Vagina (tissue), 2 donors: ENCODE measurements at places on chromosomes 5 and 9.

- no peaks in the 10 kb centered on the region for H3K4me1 ChIP-seq
- no peaks in the 10 kb centered on the region for H3K36me3 ChIP-seq
- H3K4me3 ChIP-seq = no peak overlapping the region
- H3K27me3 ChIP-seq = no peaks in the 10 kb centered on the region
- no peak for DNase-seq
Measured at GRCh38 chr5:180718810-180719453, 20.9 kb downstream of the OR2Y1 start.

GRCh38 chr5:10671041-10672008, 89.7 kb downstream of the DAP start:
- H3K4me3 ChIP-seq = no peak overlapping the region
- no peak for DNase-seq
- H3K36me3 ChIP-seq = no peaks in the 10 kb centered on the region

- no peaks in the 10 kb centered on the region for H3K4me1 ChIP-seq
- H3K36me3 ChIP-seq = no peaks in the 10 kb centered on the region
- no peak overlapping the region for H3K27ac ChIP-seq
- DNase-seq = no peak
- H3K4me3 ChIP-seq = no peak overlapping the region
- H3K27me3 ChIP-seq = no peaks in the 10 kb centered on the region
Measured at GRCh38 chr9:107878462-107878861, 388.9 kb upstream of the KLF4 start.

DNA sequence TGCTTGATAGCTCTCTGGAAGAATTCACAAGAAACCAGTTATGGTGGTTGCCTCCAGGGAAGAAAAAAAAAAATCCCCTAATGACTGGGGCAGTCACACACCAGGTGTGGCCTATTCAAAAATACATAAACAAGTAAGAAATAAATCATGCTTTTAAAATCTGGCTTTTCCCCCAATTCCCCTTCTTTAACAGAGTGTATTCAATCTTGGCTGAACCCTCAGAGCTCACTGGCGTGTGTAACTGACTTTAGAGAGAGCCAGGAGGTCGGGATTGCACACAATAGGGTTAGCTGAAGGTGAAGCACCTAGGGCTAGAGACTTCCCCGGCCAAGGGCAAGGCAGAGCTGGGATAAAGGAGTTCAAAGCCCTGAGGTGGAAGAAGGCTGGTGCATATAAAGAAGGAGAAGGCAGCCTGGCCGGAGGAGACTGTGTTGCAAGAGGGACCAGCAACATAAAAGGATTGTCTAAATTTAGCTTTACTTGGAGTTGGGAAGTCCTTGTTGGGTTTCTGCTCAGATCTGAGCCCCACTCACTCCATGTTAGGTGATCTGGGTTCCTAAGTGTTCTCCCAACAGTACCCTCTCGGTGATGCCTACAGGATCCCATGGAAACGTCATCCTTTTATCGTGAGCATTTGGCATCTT, 19.7 kb downstream of the FNBP1 start:
- no peak overlapping the region for H3K4me3 ChIP-seq
- no peak for DNase-seq
- no peaks in the 10 kb centered on the region for H3K36me3 ChIP-seq
- no peaks in the 10 kb centered on the region for H3K27me3 ChIP-seq

- H3K27me3 ChIP-seq = no peaks in the 10 kb centered on the region
- no peak overlapping the region for H3K27ac ChIP-seq
- no peak for DNase-seq
Measured at GRCh38 chr9:26264709-26265601, 586.7 kb upstream of the TUSC1 start.

DNA sequence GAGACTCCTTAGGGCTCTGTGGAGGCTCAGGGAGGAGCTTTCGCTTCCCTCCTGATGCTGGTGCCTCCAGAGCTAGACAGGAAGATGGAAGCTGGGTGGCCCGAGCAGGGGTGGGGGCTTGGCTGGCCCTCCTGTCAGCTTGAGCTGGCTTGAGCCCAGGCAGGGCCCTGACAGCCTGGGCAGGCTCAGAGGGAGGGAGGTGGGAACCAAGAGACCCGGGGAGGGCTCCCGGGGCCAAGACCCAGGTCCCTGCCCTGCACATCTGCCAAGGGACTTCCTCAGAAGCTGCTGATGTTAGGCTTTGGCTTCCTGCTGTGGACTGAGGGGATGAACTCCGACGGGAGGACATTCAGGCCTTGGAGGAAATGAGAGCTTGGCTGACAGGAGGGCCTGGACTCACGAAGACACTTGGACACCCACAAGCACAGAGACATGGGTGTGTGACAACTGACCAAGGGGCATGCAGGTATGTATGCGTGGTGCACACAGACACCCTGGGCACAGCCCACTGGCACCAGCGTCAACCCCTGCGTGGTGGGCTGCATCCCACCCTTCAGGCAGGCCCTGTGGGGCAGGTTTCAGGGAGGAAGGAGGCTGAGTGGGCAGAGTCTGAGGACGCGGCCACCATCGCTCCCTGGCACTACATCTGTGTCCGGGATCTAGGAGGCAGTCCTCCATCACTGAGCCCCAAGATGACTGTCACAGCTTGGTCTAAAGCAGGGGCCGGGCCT, 1.7 kb upstream of the LTC4S start:
- no peaks in the 10 kb centered on the region for H3K27me3 ChIP-seq
- peak overlapping the region; percentile 94 for H3K27ac ChIP-seq
- no peak overlapping the region for H3K4me3 ChIP-seq
- DNase-seq = peak; percentile 93
- H3K4me1 ChIP-seq = peaks cover 41% of the 10 kb centered on the region

DNA sequence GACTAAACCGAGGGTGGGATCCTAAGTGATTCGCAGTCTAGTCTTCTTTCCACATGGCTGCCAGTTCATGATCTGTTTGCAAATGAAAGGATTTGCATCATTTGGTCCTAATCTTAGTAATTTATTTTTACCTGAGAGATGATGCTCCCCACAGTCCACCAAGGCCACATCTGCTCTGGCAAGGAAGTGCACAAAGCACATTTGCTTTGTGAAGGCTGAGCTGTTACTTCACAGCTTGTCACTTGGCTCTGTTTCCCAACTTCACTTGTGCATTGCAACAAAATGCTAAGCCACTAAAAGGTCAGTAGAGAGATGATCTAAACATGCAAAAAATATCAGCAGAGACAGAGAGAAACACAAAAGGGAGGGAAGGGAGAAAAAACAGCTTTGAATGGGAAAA, 128.5 kb upstream of the VLDLR start:
- no peak for DNase-seq
- H3K27ac ChIP-seq = no peak overlapping the region
- no peaks in the 10 kb centered on the region for H3K27me3 ChIP-seq
- no peaks in the 10 kb centered on the region for H3K36me3 ChIP-seq
- H3K4me3 ChIP-seq = no peak overlapping the region

DNA sequence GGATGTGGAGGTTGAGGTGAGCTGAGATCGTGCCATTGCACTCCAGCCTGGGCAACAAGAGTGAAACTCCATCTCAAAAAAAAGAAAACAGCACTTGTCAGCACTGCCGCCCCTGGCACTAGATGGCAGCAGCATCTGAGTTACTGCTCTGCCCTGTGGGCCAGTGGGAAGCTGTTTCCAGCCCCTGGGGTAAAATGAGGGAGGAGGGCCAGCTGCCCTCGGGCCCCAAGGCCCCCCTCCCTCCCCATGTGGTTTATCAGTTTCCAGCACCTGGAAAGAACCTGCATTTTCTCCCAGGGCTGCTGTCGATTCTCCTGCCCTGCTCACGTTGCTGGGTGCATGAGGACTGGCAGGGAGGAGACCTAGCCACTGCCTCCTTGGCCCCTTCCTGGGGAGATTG, 13.2 kb upstream of the CEL start:
- H3K27me3 ChIP-seq = no peaks in the 10 kb centered on the region
- H3K36me3 ChIP-seq = no peaks in the 10 kb centered on the region
- no peak overlapping the region for H3K4me3 ChIP-seq
- no peaks in the 10 kb centered on the region for H3K4me1 ChIP-seq
- H3K27ac ChIP-seq = no peak overlapping the region

DNA sequence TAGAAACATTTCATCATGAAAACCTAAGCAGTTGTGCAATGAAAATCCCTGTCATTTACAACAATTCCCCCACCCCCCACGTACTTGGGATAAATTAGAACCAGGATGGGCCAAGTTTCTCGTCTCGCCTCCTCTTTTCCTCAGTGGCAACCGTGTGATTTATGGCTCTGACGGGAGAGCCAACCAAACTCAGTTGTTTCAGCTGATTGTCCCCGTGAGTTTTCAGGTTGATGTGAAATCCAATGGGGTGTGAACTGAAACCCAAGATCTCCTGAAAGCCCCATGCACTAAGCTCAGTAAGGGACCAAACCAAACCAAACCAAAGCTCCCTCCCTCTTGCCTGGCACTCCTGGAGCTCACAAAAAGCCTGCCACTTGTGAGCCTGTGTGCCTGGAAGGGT, 138.7 kb upstream of the SLC24A2 start:
- DNase-seq = no peak
- H3K4me1 ChIP-seq = no peaks in the 10 kb centered on the region
- H3K27ac ChIP-seq = no peak overlapping the region
- H3K4me3 ChIP-seq = no peak overlapping the region
- no peaks in the 10 kb centered on the region for H3K36me3 ChIP-seq

- H3K4me1 ChIP-seq = peaks cover 5% of the 10 kb centered on the region
- H3K36me3 ChIP-seq = no peaks in the 10 kb centered on the region
- no peak for DNase-seq
- H3K27ac ChIP-seq = no peak overlapping the region
Measured at GRCh38 chr9:77462066-77462465, 186.1 kb downstream of the GNA14 start.

GRCh38 chr5:143641549-143642355, 170.2 kb upstream of the HMHB1 start:
- no peaks in the 10 kb centered on the region for H3K4me1 ChIP-seq
- no peak overlapping the region for H3K27ac ChIP-seq
- H3K27me3 ChIP-seq = no peaks in the 10 kb centered on the region
- H3K4me3 ChIP-seq = no peak overlapping the region

DNA sequence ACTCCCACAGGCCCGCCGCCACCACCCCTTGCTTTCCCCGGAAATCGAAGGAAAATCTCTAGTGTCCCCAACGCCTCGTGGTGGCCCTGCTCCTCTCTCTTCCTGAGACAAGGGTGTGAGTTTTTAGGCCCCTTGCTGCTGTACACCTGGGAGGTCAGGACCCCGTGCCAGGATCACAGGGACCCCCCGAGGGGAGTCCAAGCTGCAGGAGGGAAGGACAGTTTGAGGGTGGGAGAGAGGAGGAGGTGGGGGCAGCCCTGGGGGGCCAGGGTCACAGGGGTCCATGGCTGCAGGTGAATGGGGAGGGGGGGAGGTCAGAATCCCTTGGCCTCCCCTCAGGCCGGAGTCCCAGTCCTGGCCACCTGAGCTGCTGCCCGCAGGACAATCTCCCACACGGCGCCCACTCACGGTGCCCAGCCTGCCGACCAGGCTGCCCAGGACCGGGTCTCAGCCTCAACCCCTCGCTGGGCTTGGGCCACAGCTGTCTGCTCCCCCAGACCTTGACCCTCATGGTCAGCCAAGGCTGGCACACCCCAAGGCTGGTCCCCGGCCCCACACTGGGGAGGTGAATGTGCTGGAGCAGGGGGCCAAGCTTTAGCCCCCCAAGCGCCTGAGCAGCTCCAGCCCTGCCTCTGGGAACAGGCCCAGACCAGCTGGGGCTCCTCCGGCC, 19.9 kb downstream of the TPPP start:
- H3K4me1 ChIP-seq = peaks cover 39% of the 10 kb centered on the region
- DNase-seq = no peak
- H3K27ac ChIP-seq = no peak overlapping the region
- no peaks in the 10 kb centered on the region for H3K36me3 ChIP-seq
- no peaks in the 10 kb centered on the region for H3K27me3 ChIP-seq

- H3K27me3 ChIP-seq = no peaks in the 10 kb centered on the region
- no peaks in the 10 kb centered on the region for H3K36me3 ChIP-seq
- H3K4me3 ChIP-seq = no peak overlapping the region
- H3K4me1 ChIP-seq = no peaks in the 10 kb centered on the region
- DNase-seq = no peak
Measured at GRCh38 chr5:82620957-82621600, 342.9 kb upstream of the RPS23 start.
